ENCODE measurements at places on chromosomes 16 and 17. TPM values are rescaled to one million over a fixed set of nuclear protein-coding genes. Genes with fewer than 3 reads are reported as not detected.

The KATNIP gene
- 18.7 TPM for total RNA-seq

DNA sequence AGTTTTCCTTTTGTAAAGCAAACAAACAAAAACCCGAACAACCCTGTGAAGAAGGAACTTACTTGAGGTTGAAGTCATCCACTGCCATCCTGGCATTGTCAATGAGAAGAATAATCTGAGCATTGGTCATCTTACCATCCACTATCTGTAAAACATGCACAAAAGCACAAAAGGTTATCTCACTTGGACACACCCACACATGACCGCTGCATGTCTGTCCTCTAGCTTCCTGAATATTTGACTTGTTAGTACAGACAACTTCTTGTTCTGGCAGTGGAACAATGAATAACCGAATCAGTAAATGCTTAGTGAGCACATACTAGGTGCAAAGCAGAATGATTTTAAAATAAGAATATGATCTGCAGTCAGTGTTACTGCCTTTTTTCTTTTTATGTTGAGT lies 6.1 kb downstream of the KRT23 start:
- no peak for DNase-seq

GRCh38 chr17:10557422-10557821 lies 8.0 kb upstream of the MYH2 start:
- no peak for DNase-seq

GRCh38 chr16:19753815-19754643 lies 36.0 kb downstream of the IQCK start:
- DNase-seq, result no peak
